ENCODE measurements at places on chromosomes 1 and 21.

- no peak for DNase-seq
These were observed 43.4 kb downstream of the NMNAT2 start for GRCh38 chr1:183374825-183375224.

- DNase-seq, result peak; percentile 90
These were observed 13.8 kb upstream of the ABCB10 start for GRCh38 chr1:229572286-229572685.

GRCh38 chr1:84069236-84069845 lies 70.4 kb upstream of the TTLL7 start:
- DNase-seq, result no peak

- DNase-seq, result no peak
These were observed 58.9 kb downstream of the VPS26C start for GRCh38 chr21:37208056-37208721.

GRCh38 chr1:183222909-183223308 lies 36.8 kb downstream of the LAMC2 start:
- DNase-seq, result no peak

DNA sequence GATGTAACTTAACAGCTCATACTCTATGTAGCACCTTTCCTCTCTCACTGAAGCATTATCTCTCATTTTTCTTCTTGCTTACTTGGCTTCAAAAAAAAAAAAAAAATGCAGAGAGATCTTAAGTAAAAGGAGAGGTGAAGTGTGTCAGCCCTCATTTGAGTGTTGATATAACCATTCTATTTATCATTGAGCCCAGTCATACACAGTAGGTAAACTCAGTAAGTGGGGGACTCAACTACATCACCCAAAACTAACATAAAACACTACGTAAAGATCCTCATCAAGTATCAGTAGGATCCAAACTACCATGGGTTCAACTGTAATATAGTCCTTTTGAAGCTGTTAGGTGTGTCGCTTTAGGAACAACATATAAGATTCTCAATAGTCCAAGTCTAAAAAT lies 8.2 kb downstream of the PNRC2 start:
- no peak for DNase-seq

DNA sequence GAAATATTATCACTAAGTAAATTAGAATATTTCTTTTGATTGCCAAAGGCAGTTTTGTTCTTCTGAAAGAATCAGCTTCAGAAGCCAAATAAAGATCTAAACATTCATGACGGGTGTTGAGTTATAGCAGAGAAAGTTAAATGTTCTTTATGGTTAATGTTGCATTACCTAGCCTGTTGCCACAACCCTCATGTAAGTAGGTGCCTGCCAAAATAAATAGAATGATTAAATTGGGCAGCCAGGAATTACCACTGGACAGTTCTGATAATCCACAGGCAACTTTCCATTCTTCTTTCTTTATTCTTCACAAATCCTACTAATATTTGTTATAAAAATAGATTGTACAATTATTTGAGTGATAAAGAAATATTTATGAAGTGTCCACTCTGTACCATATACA lies 217.9 kb upstream of the NRIP1 start:
- DNase-seq, result no peak

DNA sequence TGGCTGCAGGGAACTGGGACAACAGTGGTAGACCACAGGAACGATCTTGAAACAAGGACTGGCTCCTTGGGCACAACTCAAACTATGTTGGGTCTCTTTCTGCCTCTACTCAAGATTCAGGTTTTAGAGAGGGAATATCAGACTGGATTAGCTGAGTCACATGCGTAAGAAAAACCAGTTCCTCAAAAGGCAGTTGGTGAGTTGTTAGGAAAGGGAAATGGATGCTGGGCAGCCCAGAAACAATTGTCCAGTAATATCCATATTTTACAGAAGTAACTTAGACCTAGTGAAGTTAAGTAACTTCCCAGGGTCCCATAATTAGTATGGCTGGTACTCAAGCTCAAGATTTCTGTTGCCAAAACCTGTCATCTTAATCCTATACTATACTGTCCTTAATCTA lies 27.0 kb upstream of the TMEM39B start:
- DNase-seq, result no peak

- DNase-seq, result no peak
These were observed 3.3 kb downstream of the USP24 start for GRCh38 chr1:55211863-55212262.

- DNase-seq, result no peak
These were observed 43.8 kb downstream of the ACTA1 start for GRCh38 chr1:229390130-229390529.

DNA sequence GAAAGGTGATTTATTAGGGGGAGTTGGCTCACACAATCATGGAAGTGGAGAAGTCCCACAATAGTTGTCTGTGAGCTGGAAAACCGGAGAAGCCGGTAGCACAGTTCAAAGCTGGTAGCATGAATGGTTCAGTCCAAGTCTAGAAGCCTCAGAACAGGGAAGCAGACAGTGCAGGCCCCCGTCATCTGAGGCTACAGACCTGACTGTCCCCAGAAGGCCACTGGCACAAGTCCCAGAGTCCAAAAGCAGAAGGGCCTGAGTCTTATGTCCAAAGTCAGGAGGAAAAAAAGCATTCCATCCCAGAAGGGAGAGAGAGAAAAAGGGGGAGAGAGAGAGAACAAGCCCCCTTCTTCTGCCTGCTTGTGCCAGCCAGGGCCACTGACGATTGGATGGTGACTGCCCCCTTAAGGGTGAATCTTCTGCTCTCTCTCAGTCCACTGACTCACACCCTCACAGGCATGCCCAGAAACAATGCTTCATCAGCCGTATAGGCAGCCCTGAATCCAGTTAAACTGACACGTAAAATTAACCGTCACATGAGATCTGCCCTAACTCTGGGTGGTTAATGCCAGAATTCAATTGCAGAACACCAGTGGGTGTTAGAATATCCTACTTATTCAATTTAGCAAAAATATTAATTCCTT lies 49.3 kb upstream of the POU2F1 start:
- DNase-seq, result no peak

DNA sequence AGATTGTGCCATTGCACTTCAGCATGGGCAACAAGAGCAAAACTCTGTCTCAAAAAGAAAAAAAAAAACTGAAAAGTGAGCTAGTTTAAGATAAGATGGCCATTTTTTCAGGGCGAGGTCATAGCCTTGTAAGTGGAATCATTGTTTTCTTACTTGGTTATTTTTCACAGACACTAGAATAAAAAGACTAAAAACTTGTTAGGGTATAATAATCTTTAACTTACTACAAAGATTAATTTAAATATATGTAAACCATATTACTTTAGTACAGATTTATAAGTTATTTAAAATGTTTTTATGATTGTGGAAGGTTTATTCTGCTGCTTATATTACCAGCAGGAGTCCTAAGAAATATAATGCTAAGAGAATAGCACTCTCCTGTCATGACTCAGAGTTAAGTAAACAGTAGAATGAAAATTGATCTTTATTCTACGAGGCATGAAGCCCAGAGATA lies 23.5 kb downstream of the ANGPTL1 start:
- DNase-seq, result no peak

GRCh38 chr1:17409391-17409811 lies 30.1 kb downstream of the RCC2 start:
- no peak for DNase-seq

GRCh38 chr1:183363972-183364371 lies 54.2 kb downstream of the NMNAT2 start:
- no peak for DNase-seq

DNA sequence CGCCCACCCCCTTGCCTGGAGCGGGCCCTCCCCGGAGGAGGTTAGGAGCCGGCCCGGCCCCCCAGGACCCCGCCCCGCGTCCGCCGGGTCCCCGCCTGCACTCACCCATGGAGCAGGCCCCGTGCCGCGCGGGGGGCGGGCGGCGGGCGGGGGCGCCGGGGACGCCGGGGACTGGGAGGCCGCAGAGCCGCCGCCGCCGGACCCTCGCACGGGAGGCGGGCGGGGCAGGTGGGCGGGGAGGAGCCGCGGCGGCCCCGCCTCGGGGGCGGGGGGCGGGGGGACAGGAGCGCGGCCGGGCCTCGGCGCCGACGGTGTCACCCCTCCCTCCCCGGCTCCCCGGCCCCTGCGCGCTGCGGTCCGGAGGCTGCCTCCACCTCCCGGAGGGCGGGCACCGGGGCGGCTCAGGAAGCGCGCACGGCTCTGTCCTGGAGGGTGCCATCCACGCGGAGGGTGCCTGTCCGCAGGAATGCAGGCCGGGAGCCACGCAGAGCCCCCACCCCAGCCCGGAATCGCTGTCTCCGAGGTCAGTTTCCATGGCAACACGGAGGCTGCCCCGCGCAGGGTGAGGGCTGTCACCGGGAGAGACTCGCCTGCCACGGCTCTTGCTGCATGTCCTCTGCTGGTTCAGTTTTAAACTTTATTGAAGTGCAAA lies 5.9 kb upstream of the PLEKHG5 start:
- no peak for DNase-seq

DNA sequence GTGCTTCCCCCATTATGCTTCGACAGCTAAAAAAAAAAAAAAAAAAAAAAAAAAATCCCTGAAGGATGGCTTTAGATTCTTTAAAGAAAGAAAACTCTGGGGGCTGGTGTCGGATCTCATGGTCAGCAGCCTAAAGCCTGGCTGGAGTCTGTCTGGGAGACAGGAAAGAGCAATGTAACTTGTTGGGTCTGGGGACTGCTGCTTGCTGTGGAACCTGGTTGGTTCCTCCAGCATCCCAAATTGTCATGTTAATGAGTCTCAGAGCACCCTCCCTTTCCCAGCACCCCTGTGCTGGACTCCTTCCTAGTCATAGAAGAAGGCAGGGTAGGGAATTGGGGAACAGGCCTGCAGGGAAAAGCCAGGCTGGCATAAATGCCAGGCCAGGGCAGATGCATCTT lies 3.0 kb downstream of the KCNC4 start:
- DNase-seq, result no peak

- no peak for DNase-seq
These were observed 121.9 kb downstream of the CRYAA start for GRCh38 chr21:43290421-43291346.

- no peak for DNase-seq
These were observed 168.0 kb upstream of the NR5A2 start for GRCh38 chr1:199859491-199859933.

GRCh38 chr21:33025489-33026442 lies at the start of gene OLIG2:
Gene OLIG2 (plus strand): TSS chr21:33025935. CDS start chr21:33026863, 928 bp downstream.
- DNase-seq, result no peak

GRCh38 chr1:178539291-178539690 lies 26.4 kb downstream of the TEX35 start:
- DNase-seq, result no peak

GRCh38 chr1:2046174-2046917 lies 3.9 kb upstream of the PRKCZ start:
- DNase-seq, result no peak

All from NCI-H1436 treated with DMSO at 0.1 percent for 48 hours (cell line).